Activated T-helper 1 cell treated with anti-CD3 and anti-CD28 coated beads, Interleukin-2, amount 50 U/mL, for 16 hours (primary cell): ENCODE measurements at places on chromosomes 11 and 22.

GRCh38 chr22:30294066-30294465 lies 4.8 kb upstream of the CASTOR1 start:
- no peak for DNase-seq

- DNase-seq = no peak
These were observed 1091.9 kb upstream of the RAG2 start for GRCh38 chr11:37689951-37690350.

- DNase-seq = no peak
These were observed 5.1 kb upstream of the CHST1 start for GRCh38 chr11:45670386-45671135.

- DNase-seq = peak; percentile 29
These were observed 2.5 kb upstream of the NPAS4 start for GRCh38 chr11:66418168-66418985.

GRCh38 chr11:120021391-120021953 lies 116.4 kb downstream of the TRIM29 start:
- no peak for DNase-seq

- no peak for DNase-seq
These were observed 194.3 kb upstream of the BDNF start for GRCh38 chr11:27894552-27894951.

GRCh38 chr11:86905252-86905651 lies 49.9 kb downstream of the FZD4 start:
- no peak for DNase-seq

- DNase-seq = no peak
These were observed 167.1 kb downstream of the ETS1 start for GRCh38 chr11:128420265-128420664.

- DNase-seq = no peak
These were observed 75.8 kb downstream of the CCDC34 start for GRCh38 chr11:27287205-27287604.

DNA sequence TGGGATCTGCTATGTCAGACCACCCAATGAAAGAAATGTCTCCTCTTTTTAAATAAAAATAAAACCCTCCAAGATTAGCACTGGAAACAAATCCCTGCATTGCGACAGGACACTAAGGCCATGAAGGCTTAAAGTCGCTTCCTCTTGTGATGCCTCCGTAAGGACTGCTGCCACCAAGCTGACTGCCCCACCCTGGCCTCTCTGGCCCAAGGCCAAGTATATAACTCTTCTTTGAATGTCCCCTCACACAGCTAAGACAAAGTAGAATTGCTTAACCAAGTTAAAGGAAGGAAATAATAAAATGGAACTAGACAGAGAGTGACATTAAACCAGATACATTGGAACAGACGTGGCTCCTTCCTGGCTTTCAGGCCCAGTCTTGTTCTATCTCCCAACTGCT lies 7.5 kb upstream of the NRGN start:
- no peak for DNase-seq

DNA sequence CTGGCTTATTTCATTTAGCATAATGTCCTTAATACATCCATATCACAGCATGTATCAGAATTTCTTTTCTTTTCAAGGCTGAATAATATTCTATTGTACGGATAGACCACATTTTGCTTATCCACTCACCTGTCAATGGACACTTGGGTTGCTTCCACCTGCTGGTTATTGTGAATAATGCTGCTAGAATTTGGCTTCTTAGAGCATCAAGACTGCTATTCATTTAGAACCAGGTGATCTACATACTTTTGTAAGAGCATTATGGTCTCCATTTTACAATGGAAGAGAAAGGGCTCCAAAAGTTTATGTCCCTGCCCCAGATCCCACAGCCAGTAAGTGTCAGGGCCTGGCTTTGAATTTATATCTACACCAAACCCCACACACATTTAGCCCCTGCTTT lies 100.7 kb upstream of the CD82 start:
- DNase-seq = no peak

GRCh38 chr11:65558002-65558929 lies at the start of gene LTBP3:
TSS of gene LTBP3 (minus strand) at chr11:65558359. CDS start at chr11:65557959, 400 bp downstream.
- DNase-seq = no peak

DNA sequence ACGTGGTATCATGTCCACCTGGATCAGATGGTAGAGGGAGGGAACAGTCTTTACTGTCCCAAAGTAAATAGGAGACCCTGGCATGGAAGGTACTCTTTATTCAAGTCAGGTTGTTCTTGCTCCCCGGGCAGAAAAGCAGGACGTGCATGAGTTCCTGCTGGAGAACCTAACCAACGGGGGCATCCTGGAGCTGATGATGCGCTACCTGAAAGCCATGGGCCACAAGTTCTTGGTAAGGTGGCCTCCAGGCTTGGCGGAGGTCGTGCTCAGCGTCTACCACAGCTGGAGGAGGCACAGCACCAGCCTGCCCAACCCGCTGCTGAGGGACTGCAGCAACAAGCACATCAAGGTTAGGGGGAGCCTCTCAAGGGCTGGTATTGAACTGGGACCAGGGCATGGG lies 48.7 kb downstream of the CABIN1 start:
- no peak for DNase-seq

GRCh38 chr11:71452199-71453036 lies 585 bp upstream of the NADSYN1 start:
- DNase-seq = peak; percentile 38

DNA sequence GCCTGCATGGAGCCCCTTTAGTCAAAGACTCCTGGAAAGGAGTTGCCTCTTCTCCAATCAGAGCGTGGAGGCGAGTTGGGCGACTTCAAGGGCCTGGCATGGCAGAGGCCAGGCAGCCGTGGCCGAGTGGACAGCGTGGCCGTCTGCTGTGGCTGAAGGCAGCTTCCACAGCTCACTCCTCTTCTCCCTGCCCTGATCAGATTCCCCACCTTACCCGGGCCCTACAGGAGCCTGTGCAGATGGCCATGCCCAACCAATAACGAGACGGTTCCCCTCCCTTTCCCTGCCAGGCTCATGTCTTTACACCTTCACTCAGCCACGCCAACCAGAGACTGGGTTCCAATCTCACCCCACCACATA lies 20.0 kb upstream of the SLC22A12 start:
- no peak for DNase-seq

DNA sequence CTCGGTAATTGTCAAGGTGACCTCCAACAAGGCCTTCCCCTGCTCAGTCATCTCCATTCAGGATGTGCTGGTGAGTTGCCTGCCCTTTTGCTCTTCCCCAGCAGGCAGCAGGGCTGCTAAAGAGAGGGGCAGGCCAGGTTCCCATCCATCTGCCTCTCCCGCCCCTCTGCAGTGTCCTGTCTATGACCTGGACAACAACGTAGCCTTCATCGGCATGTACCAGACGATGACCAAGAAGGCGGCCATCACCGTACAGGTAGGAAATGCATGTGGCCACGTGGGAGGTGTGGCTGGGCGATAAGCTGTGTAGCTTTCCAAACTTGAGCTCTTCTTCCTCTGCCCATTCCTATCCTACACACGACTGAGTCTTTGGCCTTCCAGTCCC lies 4.0 kb downstream of the SIDT2 start:
- DNase-seq = no peak

- peak; percentile 70 for DNase-seq
These were observed 114.1 kb downstream of the MICAL2 start for GRCh38 chr11:12224537-12224893.
